ENCODE measurements at places on chromosomes 12 and 14. TPM values are rescaled to one million over a fixed set of nuclear protein-coding genes. Genes with fewer than 3 reads are reported as not detected.

KERA gene
- polyA plus RNA-seq, result 0.22 TPM

DNA sequence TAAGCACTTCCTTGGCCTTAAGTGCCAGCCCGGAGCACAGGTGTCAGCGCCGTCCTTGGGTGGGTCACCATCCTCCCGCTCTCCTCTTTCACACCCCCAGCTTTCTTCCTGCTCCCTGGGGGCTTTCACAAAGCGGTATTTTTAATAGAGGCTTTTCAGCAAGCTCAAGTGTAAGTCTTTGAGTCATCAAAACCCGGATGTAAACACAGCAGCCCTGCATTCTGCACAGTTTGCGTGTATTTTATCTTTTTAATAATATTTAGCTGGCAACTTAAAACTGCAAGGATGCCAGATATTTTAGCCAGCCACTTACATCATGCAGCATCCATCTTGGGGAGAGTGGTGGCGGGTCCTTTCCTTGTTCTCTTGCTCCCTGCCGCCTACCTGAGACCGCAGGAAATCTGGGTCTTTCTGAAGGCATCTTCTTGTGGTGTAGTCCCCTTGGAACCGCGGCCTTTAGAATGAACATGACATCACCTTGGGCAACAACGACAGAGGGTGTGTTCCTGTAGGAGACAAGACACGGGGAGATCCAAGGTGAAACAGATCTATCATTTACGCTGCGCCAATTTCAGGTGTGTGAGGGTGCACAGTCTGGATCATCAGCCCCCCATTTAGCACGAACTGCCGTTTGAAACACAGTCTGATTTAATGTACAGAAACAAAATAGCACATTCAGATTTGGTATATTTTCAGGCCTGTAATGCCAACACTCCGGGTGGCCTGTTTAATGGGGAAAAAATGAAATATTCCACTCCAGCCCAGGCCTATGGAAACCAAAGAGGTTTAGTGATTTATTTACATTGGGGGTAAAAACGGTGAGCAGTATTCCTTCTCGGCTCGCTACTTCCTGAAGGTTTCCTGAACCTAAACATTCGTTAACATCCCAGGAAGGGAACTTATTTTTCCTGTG lies 12.5 kb upstream of the IRF2BPL start:
- H3K27me3 ChIP-seq, result no peaks in the 10 kb centered on the region
- H3K4me3 ChIP-seq, result peak overlapping the region; percentile 43
- DNase-seq, result peak; percentile 69
- peaks cover 68% of the 10 kb centered on the region for H3K4me1 ChIP-seq
- H3K27ac ChIP-seq, result peak overlapping the region; percentile 89

VPS29 gene
- 253 TPM for polyA plus RNA-seq

- H3K27ac ChIP-seq, result no peak overlapping the region
- no peaks in the 10 kb centered on the region for H3K36me3 ChIP-seq
These were observed 71.8 kb upstream of the BCAT1 start for GRCh38 chr12:25020621-25021243.

TAS2R46 gene
- polyA plus RNA-seq, result 0.13 TPM

GRCh38 chr12:25992026-25992782 lies 33.7 kb downstream of the RASSF8 start:
- H3K4me1 ChIP-seq, result no peaks in the 10 kb centered on the region
- H3K36me3 ChIP-seq, result no peaks in the 10 kb centered on the region
- no peaks in the 10 kb centered on the region for H3K27me3 ChIP-seq
- H3K27ac ChIP-seq, result no peak overlapping the region

DNA sequence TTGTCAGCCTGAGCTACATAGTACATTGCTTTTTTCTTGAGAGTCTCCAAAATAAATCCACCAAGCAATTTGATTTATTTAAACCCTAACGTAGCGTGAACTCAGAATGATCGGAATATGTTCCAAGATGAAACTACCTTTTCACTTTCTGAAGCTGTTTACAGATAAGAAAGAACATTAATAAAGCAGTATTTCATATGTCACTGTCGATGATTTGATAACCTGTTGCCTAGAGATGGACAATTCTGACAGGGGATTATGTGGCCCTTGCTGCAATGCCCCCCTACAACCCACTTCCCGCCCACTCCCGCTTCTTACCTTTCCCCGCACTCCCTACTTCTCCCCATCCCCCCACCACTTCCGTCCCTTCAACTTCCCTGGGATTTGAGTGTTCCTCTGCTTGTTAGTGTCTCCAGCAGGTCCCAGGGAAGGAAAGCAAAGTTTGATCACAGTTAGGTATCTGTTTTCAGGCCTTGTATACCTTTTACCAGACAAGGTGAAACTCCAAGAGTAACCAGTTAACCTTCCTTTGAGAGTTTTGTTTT lies 229.2 kb upstream of the HMGA2 start:
- H3K4me1 ChIP-seq, result no peaks in the 10 kb centered on the region
- H3K36me3 ChIP-seq, result no peaks in the 10 kb centered on the region
- DNase-seq, result no peak
- H3K27me3 ChIP-seq, result no peaks in the 10 kb centered on the region
- no peak overlapping the region for H3K27ac ChIP-seq

DDIT3 gene
- 39.9 TPM for polyA plus RNA-seq

- no peaks in the 10 kb centered on the region for H3K27me3 ChIP-seq
- DNase-seq, result no peak
- H3K4me1 ChIP-seq, result no peaks in the 10 kb centered on the region
- H3K27ac ChIP-seq, result no peak overlapping the region
These were observed 249.2 kb downstream of the SLC41A2 start for GRCh38 chr12:104708891-104709290.

GRCh38 chr12:94972795-94973194 lies 30.7 kb downstream of the NDUFA12 start:
- DNase-seq, result no peak
- no peaks in the 10 kb centered on the region for H3K27me3 ChIP-seq
- no peak overlapping the region for H3K4me3 ChIP-seq

MYO1H gene
- polyA plus RNA-seq, result 1.0 TPM

GRCh38 chr14:66859063-66859671 lies 330.1 kb upstream of the GARIN2 start:
- DNase-seq, result peak; percentile 51
- H3K4me3 ChIP-seq, result no peak overlapping the region
- no peaks in the 10 kb centered on the region for H3K36me3 ChIP-seq
- H3K4me1 ChIP-seq, result no peaks in the 10 kb centered on the region
- H3K27me3 ChIP-seq, result no peaks in the 10 kb centered on the region

- H3K36me3 ChIP-seq, result no peaks in the 10 kb centered on the region
- H3K4me1 ChIP-seq, result no peaks in the 10 kb centered on the region
- no peak overlapping the region for H3K27ac ChIP-seq
These were observed 36.9 kb downstream of the DIO3 start for GRCh38 chr14:101598159-101598558.

- peaks cover 13% of the 10 kb centered on the region for H3K4me1 ChIP-seq
- H3K27ac ChIP-seq, result peak overlapping the region; percentile 61
- peak; percentile 73 for DNase-seq
- no peaks in the 10 kb centered on the region for H3K27me3 ChIP-seq
These were observed 8.7 kb upstream of the C1RL start for GRCh38 chr12:7117670-7118069.

- no peaks in the 10 kb centered on the region for H3K36me3 ChIP-seq
- no peak for DNase-seq
- H3K27ac ChIP-seq, result no peak overlapping the region
- no peak overlapping the region for H3K4me3 ChIP-seq
- H3K4me1 ChIP-seq, result no peaks in the 10 kb centered on the region
- peaks cover 55% of the 10 kb centered on the region for H3K27me3 ChIP-seq
These were observed 45.4 kb upstream of the GALNT9 start for GRCh38 chr12:132374612-132375445.

ESR2 gene
- polyA plus RNA-seq, result 0.66 TPM

DNA sequence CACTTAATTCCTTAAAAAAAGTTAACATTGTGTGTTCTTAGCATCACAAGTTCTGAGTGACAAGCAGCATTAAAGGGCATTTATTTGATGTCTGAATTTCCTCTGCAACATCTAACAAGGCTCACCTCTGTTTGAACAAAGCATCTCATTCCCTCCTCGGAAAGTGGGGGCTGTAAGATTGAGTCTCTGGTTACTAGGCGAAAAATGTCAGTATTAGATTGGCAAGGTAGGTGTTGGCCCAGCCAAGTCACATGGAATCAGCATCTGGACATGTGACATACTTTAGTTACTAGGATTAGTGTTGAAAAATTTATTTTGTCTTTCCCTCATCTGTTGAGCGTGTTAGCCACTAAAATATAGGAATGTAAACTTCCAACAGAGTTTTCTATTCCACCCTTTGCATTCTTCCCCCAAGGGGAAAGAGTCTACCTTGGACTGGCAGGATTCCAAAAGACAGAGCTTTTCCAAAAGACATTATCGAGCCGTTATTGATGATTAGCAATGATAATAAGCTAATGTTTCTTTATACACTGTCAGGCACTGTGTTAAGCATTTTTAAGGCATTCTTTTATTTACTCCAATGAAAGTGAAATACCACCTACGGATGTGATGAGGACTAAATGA lies 194.9 kb upstream of the BTG1 start:
- no peaks in the 10 kb centered on the region for H3K36me3 ChIP-seq
- no peaks in the 10 kb centered on the region for H3K4me1 ChIP-seq
- no peak for DNase-seq
- no peaks in the 10 kb centered on the region for H3K27me3 ChIP-seq
- peak overlapping the region; percentile 67 for H3K27ac ChIP-seq

DNA sequence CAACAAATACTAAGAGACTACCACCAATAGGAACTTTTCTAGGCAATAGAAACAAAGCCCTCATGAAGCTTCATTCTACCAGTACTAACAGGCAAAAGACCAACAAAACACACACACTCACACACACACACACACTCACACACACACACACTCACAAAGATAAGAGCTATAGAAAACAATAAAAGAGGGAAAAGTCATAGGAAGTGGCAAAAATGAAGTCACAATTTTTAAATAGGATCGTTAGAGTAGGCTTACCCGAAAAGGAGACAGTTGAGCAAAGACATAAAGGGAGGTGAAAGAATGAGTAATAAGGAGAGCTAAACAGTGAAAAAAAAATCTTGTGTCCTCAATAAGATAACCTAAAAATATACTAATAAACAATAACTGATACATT lies 66.5 kb downstream of the C2CD5 start:
- peaks cover 35% of the 10 kb centered on the region for H3K36me3 ChIP-seq
- no peak overlapping the region for H3K4me3 ChIP-seq
- H3K4me1 ChIP-seq, result no peaks in the 10 kb centered on the region
- H3K27ac ChIP-seq, result no peak overlapping the region
- no peaks in the 10 kb centered on the region for H3K27me3 ChIP-seq

GRCh38 chr12:124869059-124869665 lies 5.5 kb upstream of the SCARB1 start:
- H3K36me3 ChIP-seq, result no peaks in the 10 kb centered on the region
- peaks cover 2% of the 10 kb centered on the region for H3K4me1 ChIP-seq
- no peak for DNase-seq
- no peak overlapping the region for H3K27ac ChIP-seq
- no peaks in the 10 kb centered on the region for H3K27me3 ChIP-seq

DNA sequence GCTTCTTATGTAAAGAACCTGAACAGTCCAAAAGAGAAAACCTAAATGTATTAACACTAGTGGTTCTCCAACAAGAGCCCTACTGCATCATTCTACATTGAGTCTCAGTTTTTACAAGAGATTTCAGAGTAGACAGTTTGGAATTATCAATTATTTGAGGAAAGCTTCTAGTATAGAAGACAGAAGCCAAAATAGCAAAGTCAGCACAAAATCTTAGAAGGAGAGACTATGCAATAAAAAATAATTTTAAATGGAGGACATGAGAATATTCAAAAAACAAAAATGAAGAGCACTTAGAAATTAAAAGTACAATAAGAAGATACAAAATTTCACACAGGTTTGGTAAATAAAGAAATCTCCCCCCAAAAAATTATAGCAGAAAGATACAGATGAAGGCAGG lies 406.3 kb upstream of the USP15 start:
- no peak overlapping the region for H3K27ac ChIP-seq
- no peak overlapping the region for H3K4me3 ChIP-seq
- no peaks in the 10 kb centered on the region for H3K27me3 ChIP-seq
- no peak for DNase-seq

GRCh38 chr12:64091186-64091585 lies 130.9 kb downstream of the KICS2 start:
- no peak overlapping the region for H3K27ac ChIP-seq
- peaks cover 4% of the 10 kb centered on the region for H3K36me3 ChIP-seq
- no peak for DNase-seq
- no peaks in the 10 kb centered on the region for H3K27me3 ChIP-seq

DNA sequence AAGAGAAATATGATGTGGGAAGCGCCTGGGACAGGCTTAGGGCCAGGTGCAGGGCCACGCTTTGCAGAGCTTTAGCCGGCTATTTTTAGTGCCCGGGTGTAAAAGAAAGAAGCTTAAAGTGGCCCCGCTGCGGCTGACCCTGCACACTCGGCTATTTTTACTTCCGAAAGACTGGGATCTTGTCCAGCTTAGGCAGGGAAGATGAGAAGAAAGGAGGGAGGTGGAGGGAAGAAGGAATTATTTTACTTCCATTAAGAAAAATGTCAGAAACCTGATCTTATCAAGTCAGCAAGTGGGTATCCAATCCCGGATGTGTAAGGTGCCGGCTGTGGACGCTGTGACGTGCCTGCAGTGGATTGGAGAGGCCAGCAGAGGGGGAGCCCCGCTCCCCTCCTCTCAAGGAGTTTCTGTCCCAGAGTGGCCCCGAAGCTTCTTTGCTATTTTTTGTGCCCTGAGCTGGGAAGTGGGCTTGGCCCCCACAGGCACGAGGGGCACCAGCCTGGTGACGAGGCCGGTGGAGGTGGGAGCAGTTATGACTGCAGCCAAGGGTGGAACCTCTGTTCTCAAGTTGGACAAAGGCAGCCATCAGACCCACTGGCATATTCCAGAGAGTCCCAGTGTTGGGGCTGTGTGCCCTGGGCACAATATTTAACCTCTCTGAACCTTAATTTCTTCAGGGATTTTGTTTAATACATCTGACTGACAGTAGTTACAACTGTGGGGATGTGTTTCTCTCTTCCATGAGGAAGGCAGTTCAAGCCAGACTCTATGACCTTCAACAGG lies 97.7 kb downstream of the ESRRB start:
- no peak overlapping the region for H3K27ac ChIP-seq
- DNase-seq, result no peak
- peaks cover 12% of the 10 kb centered on the region for H3K27me3 ChIP-seq
- H3K4me1 ChIP-seq, result no peaks in the 10 kb centered on the region
- no peak overlapping the region for H3K4me3 ChIP-seq
- no peaks in the 10 kb centered on the region for H3K36me3 ChIP-seq

DNA sequence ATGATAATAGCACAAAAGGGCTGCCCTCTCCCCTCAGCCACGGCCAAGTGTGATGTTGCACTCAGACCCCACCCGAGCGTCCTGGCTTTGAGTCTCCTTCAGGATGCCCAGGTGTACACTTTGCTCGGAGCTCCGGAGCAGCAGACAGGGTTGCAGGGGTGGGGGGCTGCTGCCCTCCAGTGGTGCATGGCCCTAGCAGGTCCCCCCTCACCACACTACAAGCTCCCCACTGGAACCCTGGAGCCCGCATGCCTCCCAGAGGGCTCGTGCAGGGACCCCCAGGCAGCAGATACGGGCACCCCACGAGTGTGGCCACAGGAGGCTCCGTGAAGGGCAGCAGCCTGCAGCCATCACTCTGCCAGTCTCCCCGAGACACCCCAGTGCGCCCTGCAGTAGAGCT lies 69.9 kb upstream of the C14orf180 start:
- H3K4me3 ChIP-seq, result no peak overlapping the region
- no peaks in the 10 kb centered on the region for H3K4me1 ChIP-seq
- H3K36me3 ChIP-seq, result no peaks in the 10 kb centered on the region
- DNase-seq, result no peak

GRCh38 chr12:94080341-94081009 lies 67.9 kb upstream of the PLXNC1 start:
- H3K4me1 ChIP-seq, result peaks cover 2% of the 10 kb centered on the region
- DNase-seq, result no peak
- H3K4me3 ChIP-seq, result no peak overlapping the region
- no peaks in the 10 kb centered on the region for H3K27me3 ChIP-seq
- H3K27ac ChIP-seq, result no peak overlapping the region
- H3K36me3 ChIP-seq, result no peaks in the 10 kb centered on the region
